ENCODE measurements at places on chromosomes 3 and 15. TPM values are rescaled to one million over a fixed set of nuclear protein-coding genes. Genes with fewer than 3 reads are reported as not detected.

Gene AADACL2
- total RNA-seq = not detected

Gene RAB43
- total RNA-seq = 21.0 TPM

Gene NPAP1
- total RNA-seq = 0.11 TPM

Gene TMEM158
- total RNA-seq = 18.5 TPM

Gene CHD2
- total RNA-seq = 87.6 TPM

Gene STX19
- not detected for total RNA-seq

Gene ATP10A
- 2.1 TPM for total RNA-seq

Gene STRIT1
- 0.33 TPM for total RNA-seq

Gene GPR160
- 33.3 TPM for total RNA-seq

Gene MYO9A
- total RNA-seq = 25.1 TPM

Gene EFCAB12
- total RNA-seq = 0.34 TPM

Gene ZNF80
- total RNA-seq = not detected

Gene KNG1
- total RNA-seq = 0.34 TPM

Gene RLBP1
- total RNA-seq = not detected

Gene ZNF621
- 17.7 TPM for total RNA-seq

Gene GOLGA8J
- total RNA-seq = 0.33 TPM

Gene SEMA6D
- 2.0 TPM for total RNA-seq

Gene GAP43
- total RNA-seq = 16.8 TPM

Gene MEX3B
- 8.8 TPM for total RNA-seq

Gene PLAAT1
- 3.9 TPM for total RNA-seq

Gene MST1R
- total RNA-seq = 6.2 TPM

Gene ADAMTS9
- total RNA-seq = 2.6 TPM

Gene ACKR4
- not detected for total RNA-seq

Gene SI
- not detected for total RNA-seq

Gene TMEM212
- not detected for total RNA-seq

Gene PTPRG
- 119 TPM for total RNA-seq

Gene PPP1R14D
- 0.25 TPM for total RNA-seq

Gene CTNNB1
- total RNA-seq = 432 TPM

Gene ZNF774
- 2.6 TPM for total RNA-seq

Gene SPG21
- 84.0 TPM for total RNA-seq

Gene EXD1
- total RNA-seq = 0.37 TPM

Gene STT3B
- total RNA-seq = 105 TPM

Gene MGLL
- 0.94 TPM for total RNA-seq

Gene ZKSCAN7
- 8.9 TPM for total RNA-seq

Gene FBXW12
- 2.0 TPM for total RNA-seq

Gene KCNMB3
- 2.3 TPM for total RNA-seq

Gene DISP2
- total RNA-seq = 1.0 TPM

Gene GOLGA6L6
- not detected for total RNA-seq

Gene FBXO40
- 0.04 TPM for total RNA-seq

Gene LYZL4
- not detected for total RNA-seq

Gene SEMA4B
- 53.3 TPM for total RNA-seq

Gene ANKUB1
- total RNA-seq = not detected

Gene CD86
- 0.25 TPM for total RNA-seq

Gene FAM174B
- total RNA-seq = 22.1 TPM

Gene BOC
- total RNA-seq = 6.6 TPM

Gene PRR20G
- total RNA-seq = not detected

Gene ZIC1
- 30.3 TPM for total RNA-seq

Gene SPATA12
- total RNA-seq = 0.39 TPM

Gene LRRC31
- not detected for total RNA-seq
